ENCODE measurements at places on chromosomes 6 and 20.

DNA sequence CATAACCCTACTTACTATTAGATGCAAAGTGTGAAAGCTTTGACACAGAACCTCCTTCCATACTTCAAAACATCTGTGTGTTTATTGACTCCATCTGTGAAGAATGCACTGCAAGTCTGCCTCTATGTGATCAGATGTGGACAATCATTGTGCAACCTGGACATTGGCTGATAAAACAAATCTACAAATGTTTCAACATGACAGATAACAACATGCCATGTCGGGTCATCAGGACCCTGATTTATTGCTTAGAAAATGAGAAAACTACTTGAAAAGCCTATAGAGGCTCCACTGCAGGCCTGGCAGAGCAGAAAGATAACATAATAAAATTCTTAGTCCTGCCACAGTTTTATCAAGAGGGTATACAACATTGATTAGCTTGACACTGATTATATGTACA, 1286.4 kb downstream of the GRIK2 start:
- peak; percentile 48 for DNase-seq

DNA sequence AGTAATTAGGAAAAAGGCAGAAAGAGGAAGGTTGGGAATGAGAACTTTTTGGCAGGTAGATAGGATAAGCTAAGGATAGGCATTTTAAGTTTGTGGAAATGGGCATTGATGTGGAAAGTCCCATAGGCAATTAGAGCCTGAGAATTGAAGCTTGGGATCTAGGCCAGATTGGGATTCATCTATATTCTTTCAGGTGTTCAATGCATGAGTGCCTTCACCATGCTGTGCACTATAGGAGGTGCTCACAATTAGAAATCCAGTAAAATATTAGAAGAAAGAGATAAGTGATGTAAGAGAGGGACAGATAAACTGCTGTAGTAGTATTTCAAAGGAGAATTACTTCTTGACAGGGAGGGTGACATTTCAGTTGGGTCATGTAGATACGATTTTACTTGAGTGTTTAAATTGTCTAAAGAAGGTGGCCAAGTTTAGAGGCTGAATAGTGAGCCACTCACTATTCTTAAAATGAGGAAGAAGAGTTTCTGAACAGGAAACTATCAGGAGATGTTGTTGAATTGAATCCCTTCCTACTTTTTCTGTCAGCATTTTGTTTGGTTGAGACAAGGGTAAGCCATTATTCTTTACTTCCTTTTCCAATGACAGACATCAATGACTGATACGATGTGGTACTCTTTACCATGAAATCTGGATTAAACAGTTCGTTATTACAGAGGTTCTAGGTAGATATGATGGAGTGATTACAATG, 31.0 kb upstream of the CTAGE9 start:
- no peak for DNase-seq

DNA sequence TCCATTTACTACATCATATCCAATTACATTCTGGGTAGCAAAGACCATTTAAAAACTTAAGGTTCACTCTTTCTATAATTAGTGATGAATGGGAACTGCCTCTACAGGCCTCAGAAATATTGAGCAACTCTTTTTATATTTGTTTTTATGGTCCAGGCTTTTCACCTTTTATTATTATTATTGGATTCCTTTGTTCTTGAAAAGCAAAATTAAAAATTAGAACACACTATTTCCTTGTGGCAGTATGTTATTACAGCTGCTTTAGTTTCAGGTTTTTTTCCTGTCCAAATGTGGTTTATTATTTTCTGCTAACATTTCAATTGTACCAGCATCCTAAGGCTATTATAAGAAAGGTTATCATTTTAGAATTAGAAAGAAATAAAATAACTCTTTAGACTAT, 150.1 kb downstream of the FARS2 start:
- DNase-seq, result no peak

DNA sequence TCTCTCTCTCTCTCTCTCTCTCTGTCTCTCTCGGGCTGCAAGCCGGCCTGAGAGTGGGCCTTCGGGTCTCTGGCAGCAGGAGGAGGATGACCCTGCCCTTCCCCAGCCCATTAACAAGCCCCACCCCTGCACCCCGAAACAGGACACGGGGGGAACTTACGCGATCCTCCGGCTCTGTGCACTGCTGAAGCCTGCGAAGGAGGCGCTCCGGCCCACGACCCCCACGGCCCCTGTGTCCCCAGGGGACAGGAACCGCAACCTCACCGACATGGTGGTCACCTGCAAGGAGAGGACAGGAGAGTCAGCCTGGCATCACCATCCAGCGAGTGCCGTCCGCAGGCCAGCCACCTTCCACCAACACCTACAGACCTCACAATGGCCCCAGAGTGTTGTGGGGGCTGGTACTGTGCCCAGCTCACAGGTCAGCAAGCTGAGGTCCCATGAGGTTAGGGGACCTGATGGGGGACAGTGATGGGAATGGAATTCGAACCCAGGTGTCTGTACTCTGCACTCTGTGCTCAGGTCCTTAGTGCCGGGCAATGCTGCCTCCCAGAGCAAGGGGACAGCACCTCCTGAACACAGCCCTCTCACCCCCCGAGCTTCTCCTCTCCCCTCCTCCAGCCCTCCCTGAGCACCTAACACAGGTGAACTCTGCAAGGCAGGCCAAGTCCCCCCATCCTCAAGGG, 60.6 kb downstream of the RIPOR3 start:
- DNase-seq, result no peak

DNA sequence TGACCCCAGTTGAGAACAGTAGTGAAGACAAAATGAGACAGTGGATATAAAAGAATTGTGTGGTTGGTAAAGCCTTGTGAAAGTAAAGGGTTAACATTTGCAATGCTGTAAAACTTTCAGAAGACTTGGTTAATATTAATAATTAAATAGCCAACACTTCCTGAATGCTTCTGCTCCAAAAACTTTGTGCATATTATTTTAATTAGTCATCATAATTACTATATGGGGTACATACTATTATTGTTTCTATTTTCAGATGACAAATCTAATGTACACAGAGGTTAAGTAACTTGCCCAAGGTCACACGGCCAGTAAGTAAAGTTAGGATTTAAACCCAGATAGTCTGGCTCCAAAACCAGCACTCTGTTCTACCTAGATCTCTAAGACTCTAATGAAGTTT, 291.3 kb downstream of the OGFRL1 start:
- no peak for DNase-seq

DNA sequence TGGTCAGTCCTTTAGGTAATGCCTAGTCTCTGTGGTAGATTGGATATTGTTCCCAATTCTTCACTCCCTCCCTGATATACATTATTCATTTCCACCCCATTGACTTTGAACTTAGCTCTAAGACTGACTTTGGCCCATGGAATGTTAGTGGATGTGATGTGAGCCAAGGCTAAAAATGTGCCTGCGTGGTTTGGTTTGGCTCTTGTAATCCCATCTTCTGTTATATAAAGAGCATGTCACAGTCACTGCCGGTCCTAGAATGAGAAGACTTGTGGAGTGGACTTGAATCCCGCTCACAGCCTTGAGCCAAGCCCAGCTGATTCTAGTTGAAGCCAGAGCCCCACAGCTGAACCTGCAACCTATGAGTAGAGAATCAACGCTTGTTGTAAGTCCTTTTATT, 23.6 kb upstream of the DNAAF9 start:
- no peak for DNase-seq

DNA sequence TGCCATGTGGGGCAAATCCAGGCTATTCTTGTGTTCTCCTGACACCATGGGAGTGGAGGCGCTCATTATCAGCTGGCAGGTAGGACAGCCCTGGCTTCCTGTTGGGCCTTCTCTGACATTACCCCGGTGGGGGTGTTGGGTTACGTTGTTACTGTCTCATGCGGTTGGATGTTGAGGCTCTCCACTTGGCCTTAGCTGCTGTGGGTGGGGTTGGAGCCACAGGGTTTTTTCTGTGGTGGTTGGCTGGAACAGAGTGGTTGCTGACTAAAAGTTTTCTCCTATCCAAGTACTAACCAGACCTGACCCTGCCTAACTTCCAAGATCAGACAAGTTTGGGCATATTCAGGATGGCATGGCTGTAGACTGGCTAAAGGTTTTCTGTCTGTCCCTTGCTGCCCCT, 20.2 kb downstream of the RIPK1 start:
- DNase-seq, result no peak

DNA sequence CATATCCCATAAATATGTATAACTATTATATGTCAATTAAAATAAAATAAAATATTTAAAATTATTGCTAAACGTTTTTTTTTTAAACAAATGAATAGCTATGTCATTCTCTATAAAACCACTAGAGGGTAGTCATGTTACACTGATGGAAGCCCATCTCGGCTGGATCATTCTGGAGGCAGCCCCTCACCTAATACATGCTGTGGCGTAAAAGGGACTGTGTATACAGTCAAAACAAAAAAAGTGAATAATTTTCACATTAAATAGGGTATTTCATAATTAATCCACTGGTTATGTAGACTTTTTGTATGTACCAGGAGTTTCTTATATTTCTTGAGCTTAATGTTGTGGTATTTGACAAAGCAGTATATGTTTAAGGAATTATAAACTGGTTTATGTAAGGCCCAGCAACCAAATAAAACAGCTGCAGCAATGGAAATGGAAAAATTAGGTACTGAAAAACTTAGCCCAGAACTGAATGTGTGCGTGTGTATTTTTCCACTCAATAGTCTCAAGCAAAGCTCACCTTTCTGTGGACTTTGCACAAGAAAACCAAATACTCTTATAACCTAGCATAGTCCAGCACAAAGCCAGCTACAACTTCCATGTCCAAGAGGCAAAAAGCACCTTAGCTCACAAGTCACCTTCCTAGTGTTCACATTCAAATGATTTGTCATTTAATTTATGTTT, 81.7 kb downstream of the COL9A1 start:
- DNase-seq, result peak; percentile 42

GRCh38 chr6:170243791-170244291, 47.0 kb downstream of the DLL1 start:
- no peak for DNase-seq

DNA sequence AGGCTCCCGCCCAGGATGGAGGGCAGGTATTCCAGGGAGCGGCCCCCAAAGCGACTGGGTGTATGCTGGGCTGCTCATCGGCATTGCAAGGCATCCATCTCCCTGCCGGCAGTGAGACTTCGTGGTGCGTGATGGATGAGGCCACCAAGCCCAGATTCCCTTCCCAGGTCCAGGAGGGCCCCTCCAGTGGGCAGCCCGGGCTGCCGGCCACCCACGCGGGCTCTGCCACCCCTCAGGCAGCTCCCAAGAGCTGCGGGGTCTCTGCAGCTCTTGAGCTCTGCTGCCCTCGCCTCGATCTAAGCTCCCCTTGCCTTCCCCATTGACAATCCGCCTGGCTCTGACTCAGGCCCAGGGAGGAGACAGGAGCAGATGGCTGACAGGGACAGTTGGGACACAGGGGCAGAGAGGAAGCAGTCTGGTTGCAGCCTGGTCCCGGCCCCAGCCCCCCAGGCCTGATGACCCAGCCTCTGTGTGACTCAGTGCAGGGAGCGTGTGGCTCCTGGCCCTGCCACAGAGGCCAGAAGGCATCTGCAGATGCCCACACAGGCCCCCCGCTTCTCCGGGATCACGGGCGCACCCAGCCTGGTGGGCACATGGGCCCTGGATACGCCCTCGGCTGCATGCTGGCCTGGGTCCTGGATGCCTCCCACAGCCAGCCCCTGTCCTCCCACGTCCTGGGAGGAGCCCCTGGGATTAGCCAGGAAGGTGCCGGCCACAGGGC, 33.0 kb downstream of the SLCO4A1 start:
- no peak for DNase-seq

DNA sequence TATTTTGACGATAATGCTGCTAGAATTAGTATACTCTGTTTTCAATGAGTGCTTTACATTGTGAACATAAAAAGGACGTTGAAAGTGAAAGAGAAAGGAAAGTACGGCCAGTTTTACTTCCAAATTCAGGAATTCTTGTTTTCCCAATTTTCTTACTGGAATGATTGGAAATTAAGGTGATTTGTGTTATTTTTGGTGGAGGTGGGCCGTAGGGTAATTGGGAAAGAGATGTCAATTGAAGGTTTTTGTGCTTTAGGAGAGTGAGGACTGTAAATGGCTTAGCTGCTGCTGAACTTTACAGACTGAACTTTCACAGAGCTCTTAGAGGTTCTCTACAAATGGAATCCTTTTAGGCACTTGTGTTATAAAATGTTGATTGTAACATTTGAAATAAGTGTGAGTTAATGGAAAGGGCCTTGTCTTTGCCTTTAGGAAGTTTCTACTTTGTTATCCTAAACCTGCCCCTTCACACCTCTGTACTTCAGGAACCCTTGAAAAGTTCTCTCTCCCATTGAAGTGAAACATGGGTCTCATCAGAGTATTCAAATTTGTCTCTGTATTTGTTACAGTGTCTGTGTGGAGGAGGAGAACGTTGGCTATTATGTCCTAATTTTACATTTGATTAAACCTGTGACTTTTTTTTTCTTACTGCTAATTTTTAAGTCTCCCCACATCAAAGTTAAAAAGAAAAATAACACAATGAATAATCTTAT, 256.4 kb downstream of the ARID1B start:
- peak; percentile 50 for DNase-seq

DNA sequence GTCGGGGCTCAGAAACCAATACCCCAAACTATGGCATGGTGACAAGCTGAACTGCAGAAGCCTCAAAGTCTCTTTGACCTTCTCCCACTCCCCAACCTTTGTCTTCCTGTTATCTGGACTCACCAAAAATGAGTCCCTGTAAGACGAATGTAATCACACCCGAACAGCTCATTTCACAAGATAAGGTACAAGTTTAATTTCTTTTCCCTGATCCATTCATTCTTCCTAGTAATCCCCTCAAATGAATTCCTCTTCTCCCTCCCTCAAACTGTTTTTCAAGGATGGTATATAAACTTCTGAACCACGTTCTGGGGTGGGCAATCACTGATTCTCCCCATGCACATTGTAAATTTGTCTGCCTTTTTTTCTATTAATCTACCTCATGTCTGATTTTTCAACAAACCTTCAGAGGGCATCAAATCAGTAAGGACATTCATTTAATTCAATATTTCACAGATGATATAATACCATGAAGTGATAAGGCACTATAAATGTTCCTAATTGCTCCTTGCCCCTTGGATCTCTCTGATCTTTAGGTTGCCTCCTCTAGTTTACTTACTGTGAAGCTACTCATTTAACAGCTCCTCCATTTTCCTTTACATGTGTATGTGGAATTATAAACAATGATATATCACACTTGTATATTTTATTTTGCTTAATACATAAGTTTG, 77.2 kb downstream of the OR2B2 start:
- no peak for DNase-seq

GRCh38 chr20:48698507-48699267, 129.1 kb downstream of the PREX1 start:
- DNase-seq, result no peak
